ENCODE measurements at places on chromosomes 5 and 9.
A peak's percentile ranks its signal among the peaks of the same experiment; 100 is the strongest.

DNA sequence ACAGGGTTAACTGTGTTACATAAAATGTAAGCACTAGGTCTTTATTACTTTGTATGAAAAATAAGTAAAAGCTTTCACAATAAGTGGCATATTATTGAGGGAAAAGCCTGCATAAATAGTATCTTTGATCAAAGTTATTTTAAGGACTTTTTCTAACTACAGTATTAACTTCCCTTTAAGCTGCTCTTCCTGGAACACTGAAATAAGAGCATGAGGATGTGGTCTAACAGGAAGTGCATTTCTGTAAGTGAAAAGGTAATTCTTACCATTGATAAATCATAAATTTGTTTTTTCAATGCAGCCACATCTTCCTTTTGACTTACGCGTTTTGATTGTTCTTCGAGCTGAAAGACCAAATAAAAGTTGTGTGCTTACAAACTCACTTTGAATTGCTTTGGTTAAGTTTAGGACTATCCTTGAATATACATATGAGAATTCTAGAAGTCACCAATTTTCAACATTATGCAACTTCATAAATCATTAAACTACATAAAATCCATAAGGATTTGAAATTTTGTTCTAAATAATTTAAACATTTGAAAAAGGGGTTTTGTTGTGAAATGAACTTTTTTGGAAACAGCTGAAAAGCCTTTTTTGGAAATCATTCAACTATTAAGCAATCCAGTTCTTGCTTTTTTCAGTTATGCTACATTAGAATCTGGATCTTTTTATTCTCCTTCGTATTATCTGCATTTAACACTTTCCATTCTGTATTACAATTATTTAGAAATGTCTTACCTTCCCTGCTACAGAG, 50.6 kb downstream of the RASEF start:
- no peak for DNase-seq

DNA sequence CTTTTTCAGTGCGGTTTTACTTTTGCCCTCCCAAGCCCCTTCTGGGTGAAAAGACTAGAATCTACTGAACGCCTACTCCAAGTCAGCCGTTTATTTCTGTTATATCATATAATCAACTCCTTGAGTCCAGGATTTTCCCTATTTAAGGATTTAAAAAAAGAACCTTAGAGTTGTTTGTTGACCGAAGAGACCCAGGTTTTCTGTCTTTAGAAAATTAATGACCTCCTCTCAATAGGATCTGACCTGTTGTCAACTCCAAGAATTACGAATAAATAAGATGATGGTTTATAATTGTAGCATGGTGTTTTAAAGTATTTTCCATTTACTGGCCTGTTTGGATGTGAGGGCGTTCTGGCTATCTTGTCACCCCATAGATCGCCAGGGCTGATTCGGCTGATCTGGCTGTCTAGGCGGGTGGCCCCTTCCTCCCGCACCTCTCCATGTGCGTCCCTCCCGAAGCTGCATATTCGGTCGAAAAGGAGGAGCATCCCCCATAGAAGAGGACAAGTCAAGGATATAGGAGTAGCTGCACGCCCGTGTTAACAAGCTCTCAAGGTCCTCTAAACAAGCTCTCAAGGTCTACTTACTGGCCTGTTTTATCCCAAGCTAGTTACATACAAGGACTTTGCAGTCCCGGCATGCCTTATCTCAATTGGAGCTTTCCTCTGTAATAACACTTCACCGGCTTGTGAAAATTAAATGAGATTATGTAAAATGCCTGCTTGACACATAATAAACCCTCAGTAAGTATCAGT, 1.1 kb upstream of the UBAP2 start:
- DNase-seq: no peak

DNA sequence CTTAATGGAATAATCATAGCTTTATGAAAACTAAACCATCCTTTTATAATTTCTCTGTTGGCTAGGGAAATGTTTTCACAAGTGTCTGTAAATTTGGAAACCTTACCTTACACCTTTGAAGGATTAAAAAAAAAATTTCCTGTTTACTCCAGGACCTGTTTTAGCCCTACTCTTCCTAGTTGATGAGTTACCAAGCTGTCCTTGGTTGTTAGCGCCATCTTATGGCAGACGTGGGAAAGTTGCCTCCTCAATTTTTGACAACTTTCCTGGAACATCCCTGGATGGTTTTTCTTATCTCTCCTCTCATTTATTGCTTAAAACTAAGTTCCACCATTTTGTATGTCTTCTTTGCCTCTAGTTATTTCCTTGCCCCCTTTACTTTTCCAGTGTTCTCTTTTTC, 25.7 kb downstream of the ZSWIM6 start:
- peak; percentile 36 for DNase-seq

- no peak for DNase-seq
These were observed 103.0 kb downstream of the PRR16 start for GRCh38 chr5:120567066-120567465.

- no peak for DNase-seq
These were observed 7.1 kb downstream of the RAPGEF1 start for GRCh38 chr9:131732636-131733289.

- DNase-seq: no peak
These were observed 485.0 kb downstream of the TAF11L14 start for GRCh38 chr5:18119156-18119785.

DNA sequence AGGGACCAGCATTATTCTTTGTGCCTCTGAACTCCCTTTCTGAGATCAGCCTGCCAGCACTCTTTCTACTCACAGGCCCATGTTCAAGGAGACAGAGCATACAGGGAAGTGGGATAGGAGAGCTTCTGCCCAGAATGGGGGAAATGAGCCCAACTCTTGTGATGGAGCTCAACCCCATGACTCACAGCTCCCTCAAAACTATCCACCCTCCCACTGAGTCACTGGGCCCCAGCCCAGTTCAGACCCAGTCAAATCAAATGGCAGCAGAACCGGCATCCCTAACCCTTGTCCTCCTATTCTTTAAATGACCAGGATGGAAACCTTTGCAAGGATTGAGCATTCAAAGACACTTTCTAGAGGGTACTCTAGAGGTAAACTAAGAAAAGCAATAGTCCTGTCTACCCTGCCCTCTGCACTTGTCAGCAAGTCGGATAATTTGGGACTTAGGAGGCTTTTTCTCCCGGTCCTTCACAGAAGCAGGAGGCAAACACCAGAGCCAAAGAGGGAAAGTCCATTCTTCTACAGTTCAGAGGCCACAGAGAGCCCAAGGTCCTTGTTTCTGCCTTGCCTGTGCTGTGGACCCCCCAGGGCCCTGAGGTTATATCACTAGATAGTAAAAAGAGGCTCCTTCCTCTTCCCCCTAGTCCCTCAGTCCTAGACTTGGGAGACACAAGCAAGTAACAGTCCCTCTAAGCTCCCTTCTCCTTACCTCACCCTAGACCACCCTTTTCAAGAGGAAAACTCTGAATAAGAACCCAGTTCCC, 3.2 kb downstream of the ATOSB start:
- no peak for DNase-seq

- DNase-seq: no peak
These were observed 200.5 kb downstream of the HINT1 start for GRCh38 chr5:130964231-130965202.

DNA sequence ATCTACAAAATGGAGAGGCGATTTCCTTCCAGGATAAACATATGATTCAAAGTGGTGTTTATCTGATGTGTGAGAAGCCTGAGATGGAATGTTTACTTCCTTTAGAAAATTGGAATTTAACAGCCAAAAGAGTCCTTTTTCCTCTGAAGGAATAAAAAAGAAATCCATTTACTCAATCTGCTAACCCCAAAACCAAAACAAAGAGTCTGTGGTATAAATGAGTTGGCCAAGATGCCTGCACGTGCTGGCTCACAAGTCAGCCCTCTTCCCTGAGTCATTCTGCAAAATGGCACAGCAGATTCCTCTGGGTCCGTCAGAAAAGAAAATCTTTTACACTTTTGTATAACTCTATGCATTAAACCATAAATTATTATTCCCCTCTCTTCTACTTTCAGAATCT, 60.8 kb downstream of the EBF1 start:
- no peak for DNase-seq

- DNase-seq: no peak
These were observed 299.2 kb upstream of the ZNF608 start for GRCh38 chr5:125045646-125046045.

- no peak for DNase-seq
These were observed 146.6 kb downstream of the GAPVD1 start for GRCh38 chr9:125407974-125408900.
